NCI-H1417 treated with DMSO at 0.1 percent for 48 hours (cell line): ENCODE measurements at places on chromosomes 16 and 17.

DNA sequence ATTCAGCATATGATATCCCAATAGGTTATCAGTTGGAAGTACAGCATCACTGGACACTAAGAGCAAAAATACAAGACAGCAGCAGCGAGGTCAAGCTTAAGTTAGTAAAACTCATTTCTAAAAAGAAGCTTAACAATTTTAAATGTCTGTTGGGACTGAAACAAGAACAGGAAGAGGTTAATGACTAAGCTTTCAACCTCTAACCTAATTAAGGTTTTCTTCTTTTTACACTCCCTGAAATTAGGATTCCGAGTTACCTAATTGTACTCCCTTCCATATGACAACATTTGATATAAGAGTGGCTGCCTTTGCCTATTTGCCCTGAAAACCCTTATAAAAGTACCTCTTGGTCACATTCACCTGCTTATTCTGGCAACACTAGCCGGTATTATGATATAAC is 34.3 kb downstream of the CPSF4L start:
- no peak for DNase-seq

DNA sequence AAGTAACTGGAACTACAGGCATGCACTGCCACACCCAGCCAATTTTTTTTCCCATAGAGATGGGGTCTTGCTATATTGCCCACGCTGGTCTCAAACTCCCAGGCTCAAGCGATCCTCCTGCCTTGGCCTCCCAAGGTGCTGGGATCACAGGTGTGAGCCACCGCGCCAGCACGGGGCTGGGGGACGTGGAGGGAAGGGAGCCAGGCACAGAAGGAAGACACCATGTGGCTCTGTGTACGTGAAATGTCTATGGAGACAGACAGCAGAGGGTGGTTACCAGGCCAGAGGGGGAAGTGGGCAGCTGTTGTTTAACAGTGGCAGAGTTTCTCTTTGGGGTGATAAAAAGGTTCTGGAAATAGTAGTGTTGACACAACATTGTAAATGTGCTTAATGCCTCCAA is 4.6 kb upstream of the PIEZO1 start:
- no peak for DNase-seq

GRCh38 chr17:42913981-42914617 is 13.5 kb downstream of the G6PC1 start:
- DNase-seq: no peak

GRCh38 chr17:1005361-1005946 is 8.5 kb downstream of the TIMM22 start:
- no peak for DNase-seq

DNA sequence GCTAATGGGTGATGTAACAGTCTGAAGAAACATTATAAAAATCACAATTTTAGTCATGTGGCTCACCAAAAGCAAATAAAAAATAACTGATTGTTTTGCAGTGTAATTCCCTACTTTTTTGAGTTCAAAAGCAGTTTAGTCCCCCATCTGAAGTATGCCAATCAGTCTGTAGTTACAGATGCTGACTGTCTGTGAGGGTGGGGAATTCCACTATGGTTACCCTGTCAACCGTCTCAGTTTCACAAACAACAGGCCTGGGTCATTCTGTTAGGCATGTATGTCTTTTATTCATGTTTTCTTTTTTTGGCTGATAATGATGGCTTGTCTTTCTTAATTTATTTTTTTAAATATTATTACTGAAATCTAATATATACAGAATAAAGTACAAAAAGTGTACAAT is 69.3 kb downstream of the STXBP4 start:
- no peak for DNase-seq

DNA sequence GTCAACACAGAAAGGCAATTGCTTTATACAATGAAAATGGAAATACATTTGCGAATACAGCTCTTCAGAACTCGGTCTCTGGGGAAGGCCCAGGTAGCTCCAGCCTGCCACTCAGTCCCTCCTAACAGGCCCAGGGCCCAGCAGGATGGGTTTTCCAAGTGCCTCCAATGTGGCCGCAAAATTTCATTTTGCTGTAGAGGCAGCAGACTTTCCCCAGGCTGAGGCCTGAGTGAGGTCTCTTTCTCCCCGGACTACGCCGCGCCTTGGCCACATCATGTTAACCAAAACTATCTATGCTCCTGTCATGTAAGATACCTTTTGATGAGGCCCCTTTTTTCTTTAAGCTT is 606.0 kb upstream of the SALL1 start:
- DNase-seq: no peak

- DNase-seq: no peak
Measured at GRCh38 chr16:74019612-74020011, 277.0 kb upstream of the PSMD7 start.

GRCh38 chr17:10633738-10634379 is 23.2 kb downstream of the MYH3 start:
- DNase-seq: no peak

DNA sequence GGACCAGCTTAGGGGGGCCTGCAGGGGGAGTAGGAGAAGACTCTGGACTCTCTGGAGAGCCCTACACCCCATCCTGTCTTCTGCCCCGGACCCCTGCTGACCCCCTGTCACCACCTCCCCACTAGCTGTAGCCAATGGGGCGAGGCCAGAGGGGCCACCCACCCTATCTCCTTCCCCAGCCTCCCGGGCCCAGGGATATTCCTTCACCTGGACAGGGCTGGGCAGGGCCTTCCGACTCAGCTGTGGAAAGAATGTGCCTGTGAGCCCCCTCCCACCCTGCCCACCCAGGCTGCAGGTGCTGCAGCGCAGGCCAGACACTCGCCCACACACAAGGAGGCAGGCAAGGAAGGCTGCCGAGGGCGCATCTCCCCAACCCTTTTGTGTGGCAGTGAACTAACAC is 23.0 kb downstream of the TSPOAP1 start:
- no peak for DNase-seq

DNA sequence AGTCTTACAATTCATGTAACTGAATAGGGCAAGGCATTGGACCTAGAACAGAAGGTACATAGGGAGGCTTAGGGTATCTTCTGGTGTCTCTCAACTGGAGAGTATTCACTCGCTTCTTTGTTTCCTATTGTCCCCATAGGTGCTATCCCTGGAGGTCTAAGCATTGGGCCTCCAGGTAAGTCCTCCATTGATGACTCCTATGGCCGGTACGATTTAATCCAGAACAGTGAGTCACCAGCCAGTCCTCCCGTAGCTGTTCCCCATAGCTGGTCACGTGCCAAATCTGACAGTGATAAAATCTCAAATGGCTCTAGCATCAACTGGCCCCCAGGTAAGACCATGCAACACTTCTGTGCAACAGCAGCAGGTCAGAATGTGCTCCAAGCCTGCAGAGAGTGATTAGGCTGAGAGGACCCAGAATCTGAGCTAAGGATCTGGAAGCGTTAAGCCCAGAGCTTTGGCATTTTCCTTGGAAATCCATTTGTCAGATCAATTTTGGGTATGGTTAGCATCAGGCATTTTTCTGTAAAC is 35.7 kb downstream of the TMC6 start:
- no peak for DNase-seq

DNA sequence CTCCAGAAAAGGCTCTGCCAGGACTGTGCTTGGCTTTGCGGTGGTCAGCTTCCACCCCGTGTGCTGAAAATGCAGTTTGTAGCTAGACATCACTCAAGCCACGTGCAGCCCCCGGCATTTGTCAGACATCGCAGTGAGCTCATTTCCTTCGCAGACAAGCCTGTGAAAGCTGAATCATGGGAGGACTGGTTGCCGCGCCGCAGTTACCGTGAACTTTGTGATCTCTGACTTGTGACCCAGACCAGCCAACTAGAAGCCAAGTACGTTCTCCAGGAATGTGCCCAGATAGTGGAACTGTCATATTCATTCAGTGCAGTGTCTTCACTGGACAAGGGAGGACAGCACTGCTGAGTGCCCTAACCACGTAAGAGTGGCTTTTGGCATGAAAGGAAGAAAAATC is 58.1 kb downstream of the NDE1 start:
- no peak for DNase-seq

- DNase-seq: no peak
Measured at GRCh38 chr16:27195941-27196595, 7.3 kb upstream of the KDM8 start.

GRCh38 chr17:32015245-32016013 is 8.2 kb downstream of the LRRC37B start:
- DNase-seq: peak; percentile 76

GRCh38 chr17:67746704-67747571 is 29.2 kb downstream of the NOL11 start:
- DNase-seq: no peak

DNA sequence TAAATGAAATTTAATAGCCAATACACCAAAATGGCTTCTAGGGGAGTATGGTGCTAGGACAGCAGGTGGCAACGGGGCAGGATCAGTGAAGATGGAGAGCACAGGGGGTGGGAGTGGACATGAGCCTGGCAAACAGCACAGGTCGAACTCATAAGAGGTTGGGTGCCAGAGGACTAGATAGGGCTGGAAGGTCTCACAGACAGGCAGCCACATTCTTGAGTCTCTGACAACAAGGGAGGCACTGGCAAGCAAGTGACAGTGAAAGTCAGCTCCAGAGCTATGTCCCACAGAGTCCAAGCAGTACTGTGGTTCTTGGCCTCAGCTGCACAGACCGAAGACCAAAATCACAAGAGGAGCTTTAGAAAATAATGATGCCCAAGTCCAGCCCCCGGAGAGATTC is 61.2 kb downstream of the USP31 start:
- no peak for DNase-seq

DNA sequence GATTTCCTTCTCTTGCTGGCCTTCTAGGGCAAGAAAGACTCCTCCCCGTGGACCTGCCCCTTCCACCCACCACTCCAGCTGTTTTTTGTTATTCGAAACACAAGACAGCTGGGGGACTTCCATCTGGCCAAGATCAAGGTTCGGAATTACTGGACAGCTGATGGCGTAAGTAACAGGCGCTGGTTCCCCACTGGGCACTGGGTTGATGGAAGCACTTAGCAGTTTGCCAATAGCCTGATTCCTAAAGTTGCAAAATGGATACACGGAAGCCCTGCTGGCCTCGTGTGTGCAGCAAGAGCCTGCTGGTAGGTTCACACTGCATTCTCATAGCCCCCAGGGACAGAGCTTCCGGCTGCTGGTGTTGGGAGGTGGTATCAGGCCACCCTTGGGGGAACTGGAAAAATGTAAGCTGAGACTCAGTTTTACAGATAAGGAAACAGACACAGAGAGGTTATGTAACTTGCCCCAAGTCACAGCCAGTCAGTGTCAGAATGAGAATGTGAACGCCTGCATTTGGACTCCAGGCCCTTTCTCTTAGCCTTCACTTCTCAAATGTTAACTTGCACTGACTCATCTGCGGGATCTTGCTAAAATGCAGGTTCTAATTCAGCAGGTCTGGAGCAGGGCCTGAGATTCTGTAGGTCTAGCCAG is 171.7 kb downstream of the KATNIP start:
- no peak for DNase-seq

DNA sequence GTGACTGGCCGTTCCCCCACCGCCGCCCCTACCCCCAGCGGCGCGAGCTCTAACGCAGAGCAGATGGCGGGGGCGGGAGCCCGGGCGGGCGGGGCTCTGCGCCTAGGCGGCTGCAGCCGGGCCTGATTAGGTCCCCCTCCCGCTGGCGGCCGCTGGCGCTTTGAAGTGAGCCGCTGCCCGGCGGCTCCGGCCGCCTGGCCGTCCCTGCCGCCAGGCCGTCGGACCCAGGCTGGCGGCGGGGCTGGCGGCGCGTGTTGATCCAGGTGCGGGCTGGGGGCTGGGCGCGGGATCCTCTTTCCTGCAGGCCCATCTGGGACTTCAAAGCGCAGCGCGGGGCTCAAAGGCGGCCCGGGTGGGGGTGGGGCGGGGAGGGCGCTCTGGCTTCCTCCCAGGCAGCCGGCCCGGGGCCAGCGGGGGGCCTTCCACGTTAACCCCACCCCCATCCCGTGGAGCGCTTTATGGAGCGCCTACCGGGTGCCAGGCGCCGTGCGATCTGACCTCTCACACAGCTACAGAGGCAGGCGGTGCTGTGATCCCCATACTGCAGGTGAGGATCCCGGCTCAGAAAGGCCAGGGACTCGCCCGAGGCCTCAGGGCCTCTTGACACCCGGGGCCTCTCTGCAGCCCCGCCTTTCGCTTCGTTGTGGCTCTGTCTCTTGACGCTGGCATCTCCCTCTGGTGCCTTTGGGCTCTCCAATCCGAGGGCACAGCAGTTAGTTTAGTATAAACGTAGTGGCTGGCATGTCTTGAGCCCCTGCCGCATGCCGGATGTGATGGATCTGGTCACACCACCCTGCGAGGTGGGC is 80.0 kb upstream of the NKD1 start:
- DNase-seq: no peak

DNA sequence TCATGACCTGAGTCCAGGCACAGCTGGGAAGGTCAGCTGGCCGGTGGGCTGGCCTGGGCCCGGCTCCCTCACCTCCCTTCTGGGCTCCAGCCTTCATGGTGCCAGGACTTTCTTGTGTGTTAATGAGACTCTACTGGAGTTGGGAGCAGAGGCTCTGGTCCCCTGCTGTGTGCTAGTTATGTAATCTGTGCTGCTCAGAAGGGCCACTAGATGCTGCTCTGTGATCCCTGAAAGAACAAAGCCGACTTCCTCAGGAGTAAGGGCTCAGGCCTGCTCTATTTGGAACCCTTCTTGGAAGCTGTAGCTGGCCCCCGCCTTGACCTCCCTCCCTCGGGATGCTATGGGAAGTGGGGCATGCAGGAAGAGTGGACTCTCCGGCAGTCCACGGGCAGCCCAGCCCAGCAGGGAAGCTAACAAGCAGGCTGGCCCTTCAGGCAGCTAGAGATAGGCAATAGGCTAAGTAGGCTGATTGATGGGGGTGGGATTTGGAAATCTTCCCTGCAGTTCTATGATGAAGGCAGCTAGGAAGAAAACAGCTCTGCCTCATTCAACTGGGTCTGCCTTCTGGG is 3.3 kb upstream of the CDK5R1 start:
- DNase-seq: peak; percentile 59

DNA sequence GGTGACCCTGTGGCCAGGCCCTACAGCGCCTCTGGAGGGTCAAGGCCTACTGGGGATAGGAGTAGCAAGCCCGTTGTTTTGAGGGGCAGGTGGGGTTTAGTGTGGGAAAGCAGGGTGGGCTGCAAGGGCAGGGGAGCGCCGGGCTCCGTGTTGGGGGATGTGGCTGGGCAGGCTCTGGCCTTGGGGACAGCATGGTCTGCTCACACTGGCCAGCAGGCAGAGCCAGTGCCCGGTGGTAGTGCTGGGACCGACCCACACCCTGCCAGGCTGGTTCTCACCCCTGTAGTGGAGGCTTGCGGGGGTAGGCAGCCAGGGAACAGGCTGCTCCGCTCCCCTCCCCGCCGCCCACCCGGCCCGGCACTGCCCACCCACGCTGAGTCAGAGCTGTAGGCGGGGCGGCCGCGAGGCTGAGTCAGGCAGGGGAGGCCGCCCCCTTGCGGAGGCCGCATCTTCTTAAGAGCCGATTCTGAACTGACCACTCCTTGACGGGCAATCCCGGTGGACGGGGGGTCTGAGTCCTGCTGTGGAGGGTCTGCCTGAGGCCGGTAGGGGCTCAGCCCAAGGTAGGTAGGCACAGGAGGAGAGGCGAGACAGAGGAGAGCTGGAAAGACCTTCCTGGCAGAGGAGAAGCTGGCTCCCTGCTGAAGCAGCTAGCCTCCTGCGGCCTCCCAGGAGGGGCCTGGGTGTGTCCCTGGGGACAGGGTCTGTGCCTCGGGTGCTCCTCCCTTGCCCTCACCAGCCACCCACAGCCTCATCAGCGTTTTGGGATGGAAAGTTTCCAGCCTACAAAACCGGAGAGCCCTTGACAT is 62.4 kb downstream of the BAIAP2 start:
- no peak for DNase-seq
